Smooth muscle cell of the pulmonary artery (primary cell): ENCODE measurements at places on chromosomes 4 and X. TPM values are rescaled to one million over a fixed set of nuclear protein-coding genes. Genes with fewer than 3 reads are reported as not detected.

Gene CCDC158
- total RNA-seq, result 0.59 and 1.2 TPM in 2 replicates

Gene MAGEA8
- total RNA-seq, result not detected in 2 replicates

Gene CSAG3
- not detected in 2 replicates for total RNA-seq

Gene BCAP31
- total RNA-seq, result 168 and 187 TPM in 2 replicates

Gene CT45A3
- total RNA-seq, result not detected in 2 replicates

Gene GUCY1B1
- 4.9 and 5.9 TPM in 2 replicates for total RNA-seq
